ENCODE measurements at places on chromosomes 3 and 15. TPM values are rescaled to one million over a fixed set of nuclear protein-coding genes. Genes with fewer than 3 reads are reported as not detected.

The CD96 gene
- not detected for total RNA-seq

The SLMAP gene
- 32.7 TPM for total RNA-seq

The PRTG gene
- total RNA-seq = 2.6 TPM

The KNG1 gene
- not detected for total RNA-seq

The CADM2 gene
- 0.22 TPM for total RNA-seq

The CELSR3 gene
- 0.22 TPM for total RNA-seq

The SPPL2A gene
- total RNA-seq = 104 TPM

The CIDEC gene
- not detected for total RNA-seq

The ZNF662 gene
- total RNA-seq = 2.1 TPM

The TRIM42 gene
- not detected for total RNA-seq

The ZBTB20 gene
- total RNA-seq = 15.4 TPM

The GNAI2 gene
- 332 TPM for total RNA-seq

The GRIP2 gene
- total RNA-seq = under 0.01 TPM

The TAGLN3 gene
- not detected for total RNA-seq

The HYAL1 gene
- 7.6 TPM for total RNA-seq

The AGTR1 gene
- not detected for total RNA-seq

The CLDN16 gene
- total RNA-seq = not detected

The ZBBX gene
- not detected for total RNA-seq

The POLQ gene
- 1.9 TPM for total RNA-seq

The LTK gene
- total RNA-seq = 0.09 TPM

The ACTC1 gene
- not detected for total RNA-seq

The TGM4 gene
- not detected for total RNA-seq

The CPEB1 gene
- total RNA-seq = 0.17 TPM

The GHSR gene
- total RNA-seq = not detected

The ARHGAP11A gene
- total RNA-seq = 3.4 TPM

The MTFMT gene
- total RNA-seq = 16.5 TPM

The ATP13A5 gene
- not detected for total RNA-seq

The SEMA5B gene
- total RNA-seq = 0.11 TPM

The TUSC7 gene
- not detected for total RNA-seq

The MINAR1 gene
- total RNA-seq = 0.77 TPM

The PLA2G4E gene
- total RNA-seq = not detected

The HDC gene
- total RNA-seq = not detected

The TNFAIP8L3 gene
- total RNA-seq = 127 TPM

The CSPG4 gene
- 1.4 TPM for total RNA-seq

The TMCC1 gene
- 48.8 TPM for total RNA-seq

The RFC4 gene
- 9.6 TPM for total RNA-seq

The IMPG2 gene
- 0.69 TPM for total RNA-seq

The CTXN2 gene
- not detected for total RNA-seq

The HRG gene
- not detected for total RNA-seq

The GPR27 gene
- total RNA-seq = not detected

The ECE2 gene
- total RNA-seq = not detected

The TRH gene
- total RNA-seq = not detected

The ANKRD34C gene
- total RNA-seq = not detected

The DIS3L gene
- 22.8 TPM for total RNA-seq

All from dermis lymphatic vessel endothelial cell (primary cell).